ENCODE measurements at places on chromosomes 5 and 9. TPM values are rescaled to one million over a fixed set of nuclear protein-coding genes. Genes with fewer than 3 reads are reported as not detected.

GRCh38 chr5:146313027-146313426 is 25.6 kb upstream of the POU4F3 start:
- H3K36me3 ChIP-seq: no peaks in the 10 kb centered on the region
- H3K27ac ChIP-seq: no peak overlapping the region
- DNase-seq: no peak
- no peak overlapping the region for H3K4me3 ChIP-seq
- H3K27me3 ChIP-seq: no peaks in the 10 kb centered on the region
- no peaks in the 10 kb centered on the region for H3K4me1 ChIP-seq

GRCh38 chr5:65126542-65127069 is 355.1 kb downstream of the ADAMTS6 start:
- H3K27ac ChIP-seq: no peak overlapping the region
- no peak overlapping the region for H3K4me3 ChIP-seq
- no peaks in the 10 kb centered on the region for H3K4me1 ChIP-seq
- no peak for DNase-seq

GRCh38 chr5:142938266-142938880 is 168.2 kb downstream of the ARHGAP26 start:
- no peak overlapping the region for H3K4me3 ChIP-seq
- H3K27ac ChIP-seq: no peak overlapping the region
- no peaks in the 10 kb centered on the region for H3K27me3 ChIP-seq
- H3K36me3 ChIP-seq: no peaks in the 10 kb centered on the region

CYFIP2 gene
- 9.8 TPM for total RNA-seq

GRCh38 chr5:40775085-40775845 is 19.5 kb upstream of the TTC33 start:
- H3K4me1 ChIP-seq: no peaks in the 10 kb centered on the region
- no peak for DNase-seq
- H3K36me3 ChIP-seq: no peaks in the 10 kb centered on the region
- H3K27me3 ChIP-seq: no peaks in the 10 kb centered on the region
- H3K27ac ChIP-seq: peak overlapping the region; percentile 50

DNA sequence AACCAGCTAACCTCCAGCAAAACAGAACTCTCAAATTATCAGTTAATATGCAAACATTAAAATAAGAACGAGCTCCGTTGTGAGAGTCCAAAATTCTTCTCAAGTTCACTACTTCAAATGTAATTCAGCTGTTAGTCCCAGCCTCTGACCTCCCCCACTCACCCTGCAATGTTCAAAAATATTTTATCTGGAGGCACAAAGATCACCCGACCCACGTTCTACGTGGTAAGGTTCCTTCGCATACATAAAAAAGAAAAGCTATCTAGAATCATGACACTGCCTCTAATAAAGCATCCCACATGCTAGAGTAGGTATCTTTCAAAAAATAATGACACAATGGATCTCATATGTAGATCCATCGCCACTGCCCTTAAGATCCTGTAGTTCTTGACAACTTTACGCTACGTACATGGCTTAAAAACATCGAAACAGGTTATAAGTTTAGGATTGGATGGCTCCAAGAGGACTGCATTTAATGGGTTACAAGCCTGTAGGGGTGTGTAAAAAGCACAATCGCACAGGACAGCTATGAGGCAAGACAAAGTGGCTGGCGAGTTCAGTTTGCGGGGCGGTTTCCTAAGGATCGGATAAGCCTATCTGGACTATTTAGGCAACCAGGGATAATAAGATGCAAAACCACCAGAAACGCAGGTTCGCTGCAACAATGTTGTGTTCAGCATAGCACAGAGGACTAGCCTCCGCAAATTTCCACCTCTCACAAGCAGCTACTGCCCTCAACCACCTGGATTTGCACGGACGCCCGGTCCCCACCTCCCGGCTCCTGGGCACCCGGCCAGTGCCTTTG is 969 bp downstream of the CLK4 start:
- H3K36me3 ChIP-seq: peaks cover 20% of the 10 kb centered on the region
- H3K27me3 ChIP-seq: no peaks in the 10 kb centered on the region
- H3K4me1 ChIP-seq: no peaks in the 10 kb centered on the region

- no peaks in the 10 kb centered on the region for H3K4me1 ChIP-seq
- no peak overlapping the region for H3K27ac ChIP-seq
- DNase-seq: no peak
- no peaks in the 10 kb centered on the region for H3K27me3 ChIP-seq
- H3K4me3 ChIP-seq: no peak overlapping the region
- H3K36me3 ChIP-seq: no peaks in the 10 kb centered on the region
Measured at GRCh38 chr5:15966651-15967050, 212.9 kb downstream of the MARCHF11 start.

DNA sequence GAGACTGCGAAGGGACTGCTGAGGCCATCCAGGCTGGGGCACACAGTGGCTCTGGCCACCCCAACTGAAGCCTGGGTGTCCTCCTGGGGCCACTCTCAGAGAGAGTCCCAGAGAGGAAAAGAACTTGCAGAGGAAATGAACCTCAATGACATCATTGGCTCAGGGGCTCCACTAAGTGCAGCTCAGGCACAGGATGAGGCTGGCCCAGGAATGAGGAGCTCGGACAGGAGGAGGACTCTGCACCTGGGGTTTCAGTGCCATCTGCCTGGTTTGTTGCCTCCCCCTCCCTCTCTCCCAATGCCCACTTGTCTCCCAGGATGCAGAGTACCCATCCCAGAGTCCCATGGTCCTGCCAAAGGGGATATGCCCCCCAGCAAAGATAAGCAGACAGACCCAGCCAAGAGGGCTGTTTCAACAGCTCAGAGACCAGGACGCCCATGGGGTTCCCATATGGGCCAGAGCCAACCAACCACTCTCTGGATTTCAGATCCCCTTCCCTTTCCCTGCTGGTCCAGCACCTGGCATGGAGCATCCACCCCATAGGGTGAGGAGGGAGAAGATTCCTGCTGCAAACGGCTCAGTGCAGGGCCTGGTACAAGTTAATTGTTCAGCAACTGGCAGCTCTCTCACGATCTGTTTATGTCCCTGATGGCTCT is 26.9 kb upstream of the OLFM1 start:
- H3K36me3 ChIP-seq: no peaks in the 10 kb centered on the region
- H3K27ac ChIP-seq: no peak overlapping the region
- H3K4me3 ChIP-seq: no peak overlapping the region

DNA sequence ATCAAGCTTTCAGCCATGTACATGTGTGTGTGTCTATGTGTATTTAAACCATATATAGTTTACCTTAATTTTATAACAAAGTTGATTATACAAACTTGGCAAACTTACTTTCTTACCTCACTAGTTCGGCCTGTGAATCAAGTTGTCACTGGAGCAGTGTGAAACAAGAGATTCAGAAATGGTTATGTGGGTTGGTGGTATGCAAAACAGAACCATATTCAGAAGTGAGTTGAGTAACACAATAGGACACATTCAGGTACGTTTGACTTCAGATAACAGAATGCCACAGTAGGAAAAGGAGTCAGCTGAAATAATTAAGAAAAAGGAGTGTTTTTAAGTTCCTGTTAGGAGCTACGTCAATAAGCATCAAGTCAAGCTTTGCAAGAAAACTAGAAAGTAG is 21.5 kb downstream of the XPA start:
- H3K27ac ChIP-seq: no peak overlapping the region
- no peak for DNase-seq
- H3K4me1 ChIP-seq: no peaks in the 10 kb centered on the region
- no peaks in the 10 kb centered on the region for H3K36me3 ChIP-seq
- H3K27me3 ChIP-seq: no peaks in the 10 kb centered on the region
- no peak overlapping the region for H3K4me3 ChIP-seq

DNA sequence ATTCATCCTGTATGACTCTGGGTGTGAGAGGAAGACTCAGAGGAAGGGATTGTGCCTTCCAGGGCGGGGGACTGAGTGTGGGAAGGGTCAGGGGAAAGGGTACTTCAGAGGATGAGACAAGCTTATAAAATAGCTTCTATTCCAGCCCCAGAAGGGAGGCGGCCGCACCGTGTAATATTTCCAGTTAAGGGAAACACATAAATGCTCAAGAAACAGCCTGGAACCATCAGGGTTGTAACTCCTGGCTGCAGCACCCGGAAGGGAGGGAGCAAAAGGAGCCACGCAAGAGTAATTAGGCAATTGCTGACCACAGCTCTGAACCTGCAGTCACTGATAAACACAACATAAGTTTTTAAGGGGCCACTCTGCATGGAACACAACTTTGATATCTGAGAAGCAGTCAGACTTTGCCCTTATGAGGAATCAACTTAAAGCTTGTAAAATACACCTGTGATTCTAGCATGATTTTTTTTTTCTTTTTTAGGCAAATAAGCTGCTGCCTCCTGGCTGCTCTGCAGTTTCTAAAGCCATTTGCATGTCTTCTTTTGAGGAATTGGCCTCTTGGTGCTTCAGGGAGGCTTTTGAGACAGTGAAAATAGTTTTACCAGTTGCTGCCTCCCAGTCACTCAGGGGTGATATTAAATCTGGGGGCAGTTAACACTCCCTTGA is 382.7 kb downstream of the ENC1 start:
- H3K27me3 ChIP-seq: no peaks in the 10 kb centered on the region
- H3K4me1 ChIP-seq: peaks cover 6% of the 10 kb centered on the region
- H3K27ac ChIP-seq: no peak overlapping the region

SERF1A gene
- total RNA-seq: 1.9 TPM

Measured in pancreas (tissue), 10 donors.